Epithelial cell of proximal tubule (primary cell): ENCODE measurements at places on chromosomes 4 and X. TPM values are rescaled to one million over a fixed set of nuclear protein-coding genes. Genes with fewer than 3 reads are reported as not detected.

Gene RASL11B
- 2.6 and 3.6 TPM in 2 replicates for total RNA-seq

Gene DDX53
- total RNA-seq = not detected in 2 replicates

Gene ELF4
- total RNA-seq = 19.3 and 28.9 TPM in 2 replicates

Gene KLKB1
- not detected in 2 replicates for total RNA-seq

Gene HTATSF1
- 37.0 and 48.1 TPM in 2 replicates for total RNA-seq

Gene STBD1
- 4.5 and 7.8 TPM in 2 replicates for total RNA-seq

Gene PNCK
- total RNA-seq = 0.86 TPM in 1 of 2 replicates, not detected in the other
